ENCODE measurements at places on chromosomes 11 and 22.

- DNase-seq: no peak
Measured at GRCh38 chr11:86214710-86215109, 29.8 kb upstream of the EED start.

DNA sequence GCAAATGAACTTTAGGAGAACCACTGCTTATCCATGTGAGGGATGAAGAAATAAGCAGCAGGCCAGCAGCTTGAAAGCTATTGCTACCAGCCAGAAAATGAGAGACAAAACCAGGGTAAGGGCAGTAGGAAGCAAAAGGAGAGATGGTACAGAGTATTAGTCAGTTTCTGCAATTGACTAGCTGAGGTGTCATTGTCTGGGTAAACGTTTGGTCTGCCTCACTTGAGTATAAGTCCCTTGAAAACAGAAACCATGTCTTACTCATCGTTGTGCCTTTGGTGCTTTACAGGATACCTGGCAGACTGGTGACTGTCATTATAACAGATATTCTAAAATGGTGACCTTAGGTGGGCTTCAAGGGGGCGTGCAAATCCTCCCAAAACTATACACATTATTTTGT, 63.9 kb upstream of the USP47 start:
- DNase-seq: no peak

DNA sequence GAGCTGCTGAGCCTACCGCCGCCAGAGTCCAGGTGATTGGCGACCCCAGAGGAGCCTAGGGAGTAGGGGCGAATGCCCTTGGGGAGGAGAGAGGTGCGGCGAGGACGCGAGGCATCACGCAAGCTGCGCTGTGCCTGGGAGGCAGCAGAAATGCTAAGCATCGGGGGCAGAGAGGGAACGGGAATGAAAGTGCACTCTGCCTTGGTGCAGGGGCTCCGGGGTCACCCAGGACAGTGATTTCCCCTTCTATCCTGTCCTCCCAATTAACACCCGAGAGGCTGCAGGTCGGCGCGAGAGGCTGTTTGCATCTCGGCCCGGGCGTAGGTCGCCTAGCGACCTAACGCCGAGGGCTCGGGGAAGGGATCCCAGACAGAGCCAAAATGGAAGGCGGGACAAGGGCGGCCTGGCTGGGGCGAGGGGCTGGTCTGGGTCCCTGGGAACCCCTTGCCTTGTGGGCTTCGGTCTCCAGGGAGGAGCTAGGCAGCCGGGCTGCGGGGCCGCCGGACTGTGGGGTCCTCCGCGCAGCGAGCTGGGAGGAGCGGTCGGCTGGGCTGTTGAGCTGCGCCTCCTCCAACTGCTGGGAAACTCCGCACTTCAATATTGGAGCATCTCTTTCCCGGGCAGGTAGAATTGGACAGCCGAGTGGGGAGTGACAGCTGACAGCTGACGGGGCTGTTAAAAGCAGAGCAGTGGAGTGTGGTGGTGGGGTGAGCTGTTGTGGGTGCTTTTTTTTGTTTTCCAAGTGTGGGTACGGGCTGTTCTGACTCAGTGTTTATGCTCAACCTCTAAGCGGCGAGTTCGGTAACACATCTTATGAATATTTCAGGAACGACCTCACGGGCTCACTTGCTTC, 657 bp downstream of the ELMOD1 start:
- no peak for DNase-seq

GRCh38 chr11:2102132-2102882, 36.9 kb downstream of the IGF2 start:
- no peak for DNase-seq

DNA sequence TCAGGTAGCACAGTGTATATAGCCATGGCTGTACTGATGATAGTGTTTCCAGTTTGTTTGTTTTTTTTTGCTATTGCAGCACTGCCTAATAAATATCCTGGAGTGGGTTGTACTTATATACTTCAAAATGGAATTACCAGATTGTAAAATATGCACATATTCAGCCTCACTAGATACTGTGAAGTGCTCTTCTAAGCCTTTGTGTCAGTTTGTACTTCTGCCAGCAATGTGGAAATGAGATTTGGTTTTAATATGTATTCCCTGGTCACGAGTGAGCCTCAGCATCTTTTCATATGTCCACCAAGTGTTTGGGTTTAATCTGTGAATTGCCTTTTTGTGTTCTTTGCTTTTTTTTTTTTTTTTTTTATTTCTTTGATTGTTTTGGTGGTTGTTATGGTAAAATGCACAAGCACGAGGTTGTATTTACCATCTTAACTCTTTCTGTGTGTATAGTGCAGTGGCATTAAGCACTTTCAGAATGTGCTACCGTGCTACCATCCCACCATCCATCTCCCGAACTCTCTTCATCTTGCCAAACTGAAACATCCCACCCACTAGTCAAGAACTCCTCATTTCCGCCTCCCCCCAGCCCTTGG, 34.9 kb downstream of the ST3GAL4 start:
- DNase-seq: no peak

DNA sequence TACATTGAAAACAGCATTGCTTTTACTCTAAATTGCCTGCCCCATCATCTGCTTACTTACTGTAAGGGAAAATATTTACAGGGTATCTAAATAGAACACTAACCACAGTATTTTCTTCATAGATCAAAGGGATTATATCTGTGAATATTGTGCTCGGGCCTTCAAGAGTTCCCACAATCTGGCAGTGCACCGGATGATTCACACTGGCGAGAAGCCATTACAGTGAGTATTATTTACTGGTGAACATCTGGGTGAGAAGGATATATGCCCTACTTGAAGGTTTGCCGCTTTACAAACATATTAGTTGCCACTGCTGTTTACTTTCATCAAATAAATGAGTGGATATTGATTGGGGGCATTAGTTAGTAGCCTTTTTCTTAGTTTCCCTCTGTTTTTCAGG, 5.9 kb upstream of the CNTF start:
- no peak for DNase-seq

DNA sequence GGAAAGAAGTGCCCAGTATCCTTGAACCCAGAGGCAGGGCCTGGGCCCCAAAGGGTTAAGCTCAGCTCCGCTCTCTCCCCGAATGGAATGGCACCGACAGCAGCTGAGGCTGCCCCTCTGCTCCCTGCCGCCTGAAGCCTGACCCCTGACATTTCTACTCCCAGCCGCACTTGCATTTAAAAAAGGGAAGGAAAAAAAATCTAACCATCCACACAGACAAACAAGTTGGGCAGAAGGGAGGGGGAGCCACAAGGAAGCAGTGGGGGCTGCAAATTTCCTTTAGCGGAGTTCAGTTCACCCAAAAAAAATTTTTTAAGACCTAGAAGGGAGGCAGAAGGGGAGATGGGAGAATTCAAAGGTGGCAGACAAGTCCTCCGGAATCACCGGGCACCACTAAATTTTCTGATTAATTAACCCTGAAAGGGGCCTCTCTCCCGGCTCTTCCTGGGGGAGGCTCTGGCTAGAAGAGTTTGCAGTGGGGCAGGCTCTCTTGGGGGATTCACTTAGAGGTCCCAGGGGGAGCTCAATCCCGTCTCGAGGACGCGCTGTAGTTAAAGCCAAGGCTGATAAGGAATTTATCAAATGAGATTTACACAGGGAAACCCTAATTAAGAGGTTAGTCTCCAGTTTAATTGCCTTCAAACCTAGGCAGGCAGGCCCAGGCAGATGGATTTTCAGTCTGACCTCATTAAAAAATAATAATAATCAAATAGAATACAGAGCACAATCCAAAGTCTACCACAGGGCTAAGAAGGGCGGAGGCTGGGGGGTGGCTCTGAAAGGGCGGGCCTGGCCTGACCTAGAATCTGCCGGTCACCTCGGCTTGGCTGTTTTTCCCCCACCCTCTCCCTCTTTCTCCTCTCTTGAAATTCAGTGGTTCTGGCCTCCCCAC, 25.6 kb downstream of the MN1 start:
- no peak for DNase-seq

DNA sequence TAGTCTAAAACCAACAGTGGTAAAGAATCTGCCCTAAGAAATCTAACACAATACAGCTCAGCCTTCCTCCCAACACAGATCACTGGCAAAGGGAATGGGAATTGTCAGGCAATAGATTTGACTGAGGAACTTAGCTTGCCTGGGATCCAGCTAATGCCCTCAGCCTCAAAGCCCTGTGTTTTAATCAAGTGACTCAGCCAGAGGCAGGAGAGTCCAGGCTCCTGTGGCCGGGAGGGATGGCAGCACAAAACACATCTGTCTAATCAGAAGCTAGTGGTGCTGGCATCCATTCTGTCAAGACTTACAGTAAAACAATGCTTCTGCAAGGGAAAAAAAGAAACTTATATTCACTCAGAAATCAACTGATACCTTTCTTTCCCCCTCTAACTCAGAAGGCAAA, 5.6 kb downstream of the SYTL2 start:
- DNase-seq: no peak

GRCh38 chr11:10410844-10411200, 44.2 kb upstream of the AMPD3 start:
- no peak for DNase-seq

DNA sequence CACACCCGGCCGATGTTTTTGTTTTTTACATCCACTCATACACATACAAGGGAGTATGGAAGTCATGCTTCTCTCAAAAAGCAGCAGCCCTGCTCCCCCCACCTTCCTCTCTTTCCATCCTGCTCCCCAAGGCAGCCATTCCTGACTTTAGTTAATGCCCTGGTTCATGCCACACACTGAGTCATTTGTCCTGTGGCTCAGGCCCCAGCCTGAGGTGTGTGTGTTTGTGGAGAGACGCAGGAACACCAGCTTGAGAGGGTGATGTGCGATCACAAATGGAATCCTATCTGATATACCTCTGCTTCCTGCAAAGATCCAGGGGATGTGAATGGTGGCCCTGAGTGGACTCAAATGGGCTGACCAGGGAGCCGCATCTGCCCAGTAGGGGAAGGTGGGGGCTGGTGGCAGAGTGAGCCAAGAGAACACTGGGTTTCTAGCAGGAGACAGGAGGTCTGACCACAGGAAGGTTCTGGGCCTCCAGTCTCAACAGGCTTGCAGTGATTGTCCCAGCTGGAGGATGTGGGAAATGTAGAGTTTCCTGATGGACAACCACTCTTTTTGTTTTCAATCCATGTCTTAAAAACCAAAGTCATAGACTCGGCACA, 86.7 kb downstream of the OSBP2 start:
- DNase-seq: no peak

DNA sequence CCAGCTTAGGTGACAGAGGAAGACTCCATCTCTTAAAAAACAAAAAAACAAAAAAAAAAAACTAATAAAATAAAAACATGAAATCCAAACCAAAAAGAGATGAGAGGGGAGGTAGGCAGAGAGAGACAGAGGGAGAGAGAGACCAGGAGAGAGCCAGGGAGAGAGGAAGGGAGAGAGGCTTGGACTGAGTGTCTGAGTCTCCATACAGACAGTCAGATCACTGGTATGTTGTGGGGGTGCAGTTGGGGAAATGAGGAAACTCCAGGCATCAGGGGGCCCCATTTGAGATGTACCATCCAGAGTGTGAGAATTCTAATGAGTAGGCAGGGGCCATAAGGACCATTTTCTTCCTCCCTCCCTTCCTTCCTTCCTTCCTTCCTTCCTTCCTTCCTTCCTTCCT, 53.1 kb upstream of the SEPTIN5 start:
- no peak for DNase-seq

DNA sequence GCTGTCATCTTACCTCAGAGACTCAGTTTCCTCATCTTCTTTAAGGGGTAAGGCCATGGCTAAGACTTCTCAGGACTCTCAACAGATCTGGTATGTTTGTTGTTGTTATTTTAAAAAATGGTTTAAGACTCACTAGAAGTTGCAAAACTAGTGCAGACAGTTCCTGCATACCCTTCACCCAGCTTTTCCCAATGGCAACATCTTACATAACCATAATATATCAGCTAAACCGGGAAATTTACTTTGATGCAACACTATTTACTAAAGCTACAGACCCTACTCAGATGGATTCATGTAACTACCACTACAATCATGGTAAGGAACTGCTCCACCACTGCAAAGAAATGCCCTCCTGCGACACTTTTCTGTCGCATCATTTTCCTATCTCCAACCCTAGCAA, 20.4 kb downstream of the LGR4 start:
- DNase-seq: no peak

DNA sequence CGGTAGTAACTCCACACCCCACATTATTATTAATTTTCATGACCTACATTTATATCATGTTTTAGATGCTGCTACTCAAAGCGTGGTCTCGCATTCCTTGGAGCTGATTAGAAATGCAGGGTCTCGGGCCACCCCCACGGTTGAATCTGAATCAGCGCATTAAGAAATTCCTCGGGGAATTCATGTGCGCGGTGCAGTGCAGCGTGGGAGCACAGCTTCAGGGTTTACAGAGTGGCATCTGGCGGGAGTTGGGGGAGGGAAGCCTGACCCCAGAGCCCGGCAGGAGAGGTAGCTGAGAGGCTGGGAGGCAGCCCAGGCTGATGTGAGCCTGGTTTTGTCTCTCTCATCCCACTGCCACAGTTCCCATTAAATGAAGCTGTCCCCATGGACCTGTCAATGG, 48.1 kb upstream of the DAGLA start:
- no peak for DNase-seq

GRCh38 chr11:2777386-2777785, 77.6 kb upstream of the KCNQ1OT1 start:
- no peak for DNase-seq

DNA sequence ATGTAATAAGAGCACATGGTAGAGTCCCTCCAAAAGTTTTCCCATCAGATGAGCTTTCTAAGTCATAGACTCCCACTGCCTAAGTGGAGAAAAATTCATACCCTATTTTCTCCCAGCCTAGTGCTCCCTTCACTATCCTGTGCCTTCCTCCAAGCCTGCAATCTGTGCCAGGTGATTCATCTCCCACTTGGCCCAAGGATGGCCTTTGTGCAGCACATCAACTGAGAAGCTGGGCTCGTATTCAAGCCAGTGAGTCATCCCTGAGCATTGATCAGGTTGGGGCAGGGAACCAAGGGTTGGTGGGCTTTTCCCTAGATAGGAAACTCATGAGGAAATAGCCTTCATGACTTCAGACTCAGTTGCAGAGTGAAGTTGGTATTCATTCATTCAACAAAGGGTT, 64.6 kb downstream of the PANX1 start:
- no peak for DNase-seq

DNA sequence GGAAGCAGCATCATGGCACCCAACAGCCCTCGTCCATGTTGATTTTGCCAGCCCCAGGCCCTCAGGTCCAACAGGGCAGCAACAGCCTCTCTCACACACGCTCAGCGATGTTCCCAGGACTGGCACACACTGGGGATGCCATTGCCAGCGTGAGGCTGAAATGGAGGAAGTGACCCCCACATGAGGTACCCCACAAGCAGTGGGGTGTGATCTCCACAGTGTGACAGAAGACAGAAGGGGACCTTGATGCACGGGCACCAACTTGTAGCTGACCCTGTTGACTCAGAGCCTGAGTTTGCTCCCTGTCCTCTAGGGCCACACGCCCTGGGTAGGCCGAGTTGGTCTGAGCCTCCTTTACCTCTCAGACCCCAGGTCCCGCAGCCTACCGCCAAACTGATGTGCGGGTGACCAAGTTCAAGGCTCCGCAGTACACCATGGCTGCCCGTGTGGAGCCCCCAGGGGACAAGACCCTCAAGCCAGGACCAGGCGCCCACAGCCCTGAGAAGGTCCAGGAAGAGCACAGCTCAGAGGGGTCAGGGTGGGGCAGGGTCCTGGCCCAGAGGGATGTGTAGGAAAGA, 6.2 kb downstream of the SCGB1C1 start:
- DNase-seq: no peak

GRCh38 chr22:35538801-35539321, 1.8 kb upstream of the RASD2 start:
- no peak for DNase-seq
